ENCODE measurements at places on chromosomes 7 and 10.
A peak's percentile ranks its signal among the peaks of the same experiment; 100 is the strongest.

GRCh38 chr7:33431543-33431942, 302.2 kb downstream of the BBS9 start:
- no peak for DNase-seq
- H3K27me3 ChIP-seq, result no peaks in the 10 kb centered on the region
- no peak overlapping the region for H3K4me3 ChIP-seq
- H3K4me1 ChIP-seq, result no peaks in the 10 kb centered on the region
- H3K27ac ChIP-seq, result no peak overlapping the region
- no peaks in the 10 kb centered on the region for H3K36me3 ChIP-seq

GRCh38 chr7:107857541-107857912, 33.5 kb upstream of the DLD start:
- H3K27me3 ChIP-seq, result no peaks in the 10 kb centered on the region

DNA sequence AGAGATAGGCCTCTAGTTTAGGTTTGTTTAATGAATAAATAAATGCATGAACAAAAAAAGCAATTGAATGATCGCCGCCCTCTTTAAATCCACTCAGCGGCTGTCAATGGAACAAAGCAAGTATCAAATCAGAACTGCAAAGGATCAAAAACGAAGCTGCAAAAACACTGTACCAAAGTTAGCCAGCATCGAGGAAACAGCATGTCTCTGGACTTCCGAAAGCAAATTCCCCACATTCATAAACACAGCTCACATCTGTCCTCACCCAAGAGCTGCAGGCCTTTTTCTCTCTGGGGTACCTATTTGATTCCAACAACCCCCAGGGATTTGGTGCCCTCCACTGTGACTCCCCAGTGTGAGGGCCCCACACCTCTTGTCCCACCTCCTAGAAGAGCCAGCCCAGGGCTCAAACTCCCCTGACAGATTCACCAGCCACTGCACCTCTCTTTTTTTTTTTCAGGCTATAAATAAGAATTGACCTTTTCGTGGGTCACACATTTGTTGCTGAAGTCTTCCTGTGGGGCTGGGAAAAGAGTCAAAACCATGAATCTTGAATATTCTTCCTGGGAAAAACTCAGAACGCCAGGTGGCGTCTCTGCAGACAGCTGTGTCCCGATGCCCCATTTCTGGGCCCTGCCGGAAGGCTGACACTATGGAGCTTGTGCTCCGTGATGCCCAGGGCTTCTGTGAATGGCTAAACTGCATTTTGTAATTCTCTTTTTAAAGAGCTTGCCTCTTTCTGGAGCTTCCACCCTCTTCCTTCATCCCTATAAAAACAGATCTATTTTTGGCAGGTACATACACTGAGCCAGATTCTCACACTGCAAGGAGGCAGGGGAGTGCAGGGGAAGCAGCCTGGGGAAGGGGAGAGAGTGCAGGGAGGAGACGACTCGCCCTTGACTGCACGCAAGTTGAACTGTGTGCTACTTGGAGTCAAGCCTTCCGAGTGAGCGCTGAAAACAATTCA, 51.7 kb downstream of the HSPA12A start:
- H3K27ac ChIP-seq, result no peak overlapping the region
- H3K4me1 ChIP-seq, result no peaks in the 10 kb centered on the region
- no peaks in the 10 kb centered on the region for H3K36me3 ChIP-seq
- no peak overlapping the region for H3K4me3 ChIP-seq
- H3K27me3 ChIP-seq, result peaks cover 22% of the 10 kb centered on the region

DNA sequence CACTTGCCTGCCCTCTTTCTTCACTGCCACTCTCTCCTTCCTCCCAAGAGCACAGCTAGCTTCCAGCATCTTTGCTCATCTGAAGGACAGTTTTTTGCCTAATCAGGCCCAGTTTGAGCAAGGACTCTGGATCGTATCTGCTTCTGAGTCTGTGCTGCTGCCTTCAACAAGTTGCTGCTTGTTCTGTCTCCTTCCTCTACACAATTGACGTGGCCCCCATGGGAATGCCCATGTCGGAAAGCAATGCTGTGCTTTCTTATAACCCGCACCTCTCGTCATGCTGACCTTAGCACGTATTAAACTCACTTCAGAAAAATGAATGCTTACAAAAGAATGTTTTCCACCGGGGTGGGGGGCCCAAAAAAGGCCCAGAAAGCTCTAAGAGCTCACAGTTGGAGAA, 324.7 kb upstream of the C7orf33 start:
- H3K27me3 ChIP-seq, result peaks cover 49% of the 10 kb centered on the region
- no peak overlapping the region for H3K27ac ChIP-seq
- peaks cover 11% of the 10 kb centered on the region for H3K4me1 ChIP-seq

- DNase-seq, result no peak
- peak overlapping the region; percentile 73 for H3K4me3 ChIP-seq
Observed at GRCh38 chr7:48045195-48045765, 9.9 kb downstream of the C7orf57 start.
